AG04449 (cell line): ENCODE measurements at places on chromosomes 11 and 22.

DNA sequence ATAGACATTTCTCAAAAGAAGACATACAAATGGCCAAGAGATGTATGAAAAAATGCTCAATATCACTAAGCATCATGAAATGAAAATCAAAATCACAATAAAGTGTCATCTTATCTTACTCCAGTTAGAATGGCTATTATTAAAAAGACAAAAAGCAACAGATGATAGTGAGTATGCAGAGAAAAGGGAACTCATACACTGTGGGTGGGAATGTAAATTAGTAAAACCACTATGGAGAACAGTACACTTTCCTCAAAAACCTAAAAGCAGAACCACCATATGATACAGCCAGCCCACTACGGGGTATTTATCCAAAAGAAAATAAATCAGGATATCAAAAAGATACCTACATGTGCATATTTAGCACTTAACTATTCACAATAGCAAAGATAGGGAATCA lies 700.0 kb upstream of the ANO5 start:
- DNase-seq = no peak

DNA sequence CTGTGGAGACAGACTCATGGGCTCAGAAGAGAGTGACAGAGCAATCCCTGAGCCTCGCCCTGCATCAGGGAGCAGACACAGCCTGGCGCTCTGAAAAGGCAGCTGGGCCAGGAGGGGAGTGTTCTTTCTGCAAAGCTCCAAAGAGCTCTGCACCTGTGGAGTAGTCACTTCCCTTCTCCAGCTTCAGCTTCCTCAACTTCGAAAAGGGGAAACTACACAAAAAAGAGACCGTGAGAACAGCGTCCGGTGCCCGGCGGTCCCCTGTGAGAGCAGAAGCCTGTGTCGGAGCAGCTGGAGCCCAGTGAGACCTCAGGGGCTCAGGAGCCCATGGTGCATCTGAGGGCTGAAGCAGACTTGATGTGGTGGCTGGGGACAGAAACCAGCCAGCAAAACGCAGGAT lies 35.1 kb downstream of the TP53I11 start:
- no peak for DNase-seq

DNA sequence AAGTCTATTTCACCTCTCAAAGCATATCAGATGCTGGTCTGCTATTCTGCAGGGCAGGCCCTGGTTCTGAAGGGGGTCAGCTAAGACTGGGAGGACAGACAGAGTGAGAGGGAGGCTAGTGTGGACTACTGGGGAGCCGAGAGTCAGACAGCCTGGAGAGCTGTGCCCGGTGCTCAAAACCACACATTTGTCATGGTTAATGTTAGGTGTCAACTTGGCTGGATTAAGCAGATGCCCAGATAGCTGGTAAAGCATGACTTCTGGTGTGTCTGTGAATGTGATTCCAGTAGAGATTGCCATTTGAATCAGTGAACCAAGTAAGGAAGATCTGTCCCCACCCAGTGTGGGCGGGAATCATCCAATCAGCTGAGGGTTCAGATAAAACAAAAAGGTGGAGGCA lies 102.6 kb downstream of the SNX19 start:
- no peak for DNase-seq

- no peak for DNase-seq
These were observed 550.0 kb downstream of the MN1 start for GRCh38 chr22:27251563-27251962.

- DNase-seq = no peak
These were observed 173.3 kb downstream of the TBC1D22A start for GRCh38 chr22:46935506-46936377.

DNA sequence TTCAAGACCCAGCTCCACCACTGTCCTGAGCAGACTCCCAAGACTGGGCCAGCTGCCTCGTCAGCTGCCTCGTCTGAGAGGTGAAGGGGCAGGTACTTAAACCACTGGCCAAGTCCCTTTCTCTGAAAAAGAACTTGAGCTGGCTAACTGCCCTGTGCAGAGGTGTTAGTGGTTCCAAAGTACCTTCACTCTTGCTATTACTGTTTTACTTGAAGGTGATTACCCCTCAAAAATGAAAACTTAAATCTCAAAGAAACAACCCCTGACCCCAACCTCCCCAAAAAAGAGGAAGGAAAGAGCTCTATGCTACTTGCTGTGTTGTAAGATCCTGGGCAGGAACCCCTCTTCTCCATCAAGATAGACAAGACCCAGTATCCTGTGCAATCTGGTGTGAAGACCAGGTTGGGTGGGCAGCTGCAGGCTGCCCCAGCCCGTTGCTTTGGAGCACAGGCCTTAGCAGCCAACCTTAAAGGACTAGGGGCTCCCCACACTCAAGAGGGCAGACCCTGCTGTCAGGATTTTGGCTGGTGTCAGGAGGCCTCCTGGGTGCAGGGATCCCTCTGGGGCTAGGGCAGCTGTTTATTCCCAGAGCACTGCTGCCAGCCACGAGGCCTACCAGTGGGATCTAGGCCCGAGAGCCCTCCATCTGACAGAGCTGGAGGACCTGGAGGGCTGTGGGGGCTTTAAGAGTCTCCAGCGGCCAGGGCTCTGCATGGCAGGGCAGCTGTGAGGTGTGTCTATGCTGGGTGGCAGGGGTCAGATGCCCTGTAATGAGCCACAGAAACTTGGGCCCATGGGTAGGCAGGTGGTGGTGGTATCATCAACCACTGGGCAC lies 13.0 kb downstream of the GUCD1 start:
- DNase-seq = no peak

- no peak for DNase-seq
These were observed 159.6 kb downstream of the KIRREL3 start for GRCh38 chr11:126840975-126841374.

DNA sequence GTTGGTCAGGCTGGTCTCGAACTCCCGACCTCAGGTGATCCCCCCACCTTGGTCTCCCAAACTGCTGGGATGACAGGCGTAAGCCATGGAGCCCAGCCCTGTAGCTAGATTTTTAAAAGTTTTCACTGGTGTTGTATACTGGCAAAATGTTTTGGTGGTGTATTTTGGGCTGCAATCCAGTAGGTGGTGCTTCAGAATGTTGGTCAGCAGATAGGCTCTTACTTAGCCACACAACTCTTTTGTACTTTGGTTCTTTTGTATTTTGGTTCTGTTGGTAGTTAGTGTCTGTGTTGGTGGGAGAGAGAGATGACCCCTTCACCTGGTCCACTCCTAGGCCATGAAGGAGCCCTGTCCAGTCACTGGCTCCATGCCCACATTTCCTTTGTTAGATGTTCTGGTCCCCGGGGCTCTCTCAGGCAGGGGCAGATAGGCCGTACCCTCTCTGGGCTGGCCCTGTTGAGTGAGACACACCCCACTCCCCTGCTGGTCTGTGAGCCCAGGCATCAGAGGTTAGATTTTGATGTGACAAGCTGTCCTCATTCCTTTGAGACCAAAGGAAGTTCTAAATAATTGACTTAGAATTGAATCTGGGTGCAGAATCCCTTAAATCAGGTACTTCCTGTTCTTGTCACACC lies 123.8 kb downstream of the DDX10 start:
- no peak for DNase-seq

GRCh38 chr11:15108592-15109130 lies 6.1 kb upstream of the INSC start:
- no peak for DNase-seq

GRCh38 chr11:119482521-119483011 lies 59.6 kb upstream of the THY1 start:
- DNase-seq = no peak

DNA sequence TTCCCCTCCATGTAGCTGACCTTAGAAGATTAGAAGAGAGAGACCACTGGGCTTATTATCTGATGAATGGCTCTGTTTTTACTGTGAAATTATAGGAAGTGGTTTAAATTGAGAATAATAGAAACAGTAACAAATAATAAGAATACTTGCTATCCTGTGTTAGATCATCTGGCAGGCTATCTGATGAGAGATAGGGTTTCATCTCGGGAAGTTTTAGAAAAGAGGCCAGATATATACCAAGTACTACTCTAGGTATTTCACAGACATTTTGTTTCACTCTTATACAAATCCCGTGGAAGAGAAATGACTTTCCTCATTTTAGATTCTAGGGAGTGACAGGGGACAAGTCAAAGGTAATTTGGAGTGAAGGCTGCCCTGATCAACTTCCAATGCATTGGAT lies 198.4 kb downstream of the MAML2 start:
- no peak for DNase-seq

GRCh38 chr11:3086114-3086513 lies 28.9 kb upstream of the CARS1 start:
- no peak for DNase-seq

- DNase-seq = no peak
These were observed 912 bp downstream of the PTPRCAP start for GRCh38 chr11:67436459-67437081.

GRCh38 chr11:123483466-123483865 lies 53.4 kb downstream of the GRAMD1B start:
- no peak for DNase-seq

DNA sequence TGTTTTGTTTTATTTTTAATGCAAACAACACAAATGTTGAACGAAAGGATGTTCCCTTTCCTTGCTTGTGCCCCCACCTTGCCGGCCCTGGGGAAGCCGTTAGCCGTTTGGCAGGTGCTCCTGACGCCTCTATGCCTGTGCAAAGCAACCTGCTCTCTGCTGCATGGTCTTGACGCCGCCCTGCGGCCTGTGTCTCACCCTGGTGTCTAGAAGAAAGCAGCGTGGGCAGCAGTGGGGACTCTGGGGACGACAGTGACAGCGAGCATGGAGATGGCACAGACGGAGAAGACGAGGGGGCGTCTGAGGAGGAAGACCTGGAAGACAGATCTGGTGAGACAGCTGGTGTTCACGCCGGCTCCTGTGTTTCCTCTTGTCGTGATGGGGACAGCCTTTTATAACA lies 5.5 kb downstream of the PHRF1 start:
- no peak for DNase-seq

DNA sequence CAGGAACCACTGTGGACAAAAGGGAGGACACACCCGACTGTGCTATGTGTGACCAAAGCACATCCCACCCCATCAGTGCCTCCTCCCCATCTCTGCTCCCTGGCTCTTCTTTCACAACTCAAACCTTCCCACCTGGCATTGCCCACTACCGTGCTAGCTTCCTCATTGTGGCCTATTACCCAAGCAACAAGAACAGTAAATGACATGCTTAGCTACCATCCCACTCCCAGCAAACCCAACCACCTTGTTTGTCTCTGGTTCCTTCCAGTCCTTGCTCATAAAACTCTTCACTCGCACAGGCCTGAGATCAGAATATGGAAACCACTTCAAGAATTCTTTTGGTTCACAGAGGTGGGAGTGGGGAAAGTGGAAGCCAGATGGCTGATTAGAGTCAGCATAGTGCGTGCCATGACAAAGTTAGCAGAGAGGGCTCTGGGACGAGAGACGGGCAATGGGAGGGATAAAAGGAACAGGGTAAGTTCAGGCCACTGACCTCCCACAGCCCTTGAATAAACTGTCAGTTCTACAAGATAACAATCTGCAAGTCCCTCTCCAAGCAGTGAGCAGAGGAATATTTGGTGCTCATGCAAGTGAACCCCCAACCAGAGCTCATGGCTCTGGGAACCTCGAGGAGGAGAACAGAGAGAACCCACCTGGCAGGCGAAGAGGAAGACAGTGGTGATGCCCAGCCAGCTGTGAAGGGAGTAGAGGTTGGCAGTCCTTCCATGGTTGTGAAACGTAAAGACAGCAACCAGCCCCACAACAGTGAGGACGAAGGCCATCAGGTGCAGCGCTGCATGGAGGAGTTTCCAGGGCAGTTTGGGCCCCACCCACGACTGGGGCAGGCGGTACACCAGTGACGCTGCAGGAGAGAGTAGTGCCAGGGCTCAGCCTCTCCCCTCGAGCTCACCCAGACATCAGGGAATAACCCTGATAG lies 8.3 kb downstream of the CYB561A3 start:
- no peak for DNase-seq

DNA sequence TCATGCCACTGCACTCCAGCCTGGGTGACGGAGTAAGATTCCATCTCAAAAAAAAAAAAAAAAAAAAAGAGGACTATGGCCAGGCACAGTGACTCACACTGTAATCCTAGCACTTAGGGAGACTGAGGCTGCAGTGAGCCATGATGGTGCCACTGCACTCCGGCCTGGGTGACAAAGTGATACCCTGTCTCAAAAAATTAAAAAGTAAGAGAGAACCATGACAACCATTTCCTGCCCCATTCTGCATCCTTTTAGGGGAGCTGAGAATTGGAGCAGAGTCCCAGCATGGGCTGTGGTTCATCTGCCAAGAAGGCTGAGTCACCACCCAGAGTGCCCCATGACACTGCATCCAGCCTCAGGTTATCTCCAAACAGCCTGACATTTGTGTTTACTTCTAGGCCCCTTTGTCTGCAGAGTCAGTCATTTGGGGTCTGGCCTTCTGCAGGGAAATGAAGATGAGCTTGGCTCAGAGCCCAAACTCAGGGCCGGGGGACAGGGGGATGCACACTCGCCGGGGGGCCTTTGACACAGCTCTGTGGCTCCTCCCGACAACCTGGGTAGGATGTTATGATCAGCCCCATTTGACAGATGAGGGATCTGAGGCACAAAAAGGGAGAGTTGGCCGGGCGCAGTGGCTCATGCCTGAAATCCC lies 4.7 kb downstream of the CSDC2 start:
- DNase-seq = no peak

DNA sequence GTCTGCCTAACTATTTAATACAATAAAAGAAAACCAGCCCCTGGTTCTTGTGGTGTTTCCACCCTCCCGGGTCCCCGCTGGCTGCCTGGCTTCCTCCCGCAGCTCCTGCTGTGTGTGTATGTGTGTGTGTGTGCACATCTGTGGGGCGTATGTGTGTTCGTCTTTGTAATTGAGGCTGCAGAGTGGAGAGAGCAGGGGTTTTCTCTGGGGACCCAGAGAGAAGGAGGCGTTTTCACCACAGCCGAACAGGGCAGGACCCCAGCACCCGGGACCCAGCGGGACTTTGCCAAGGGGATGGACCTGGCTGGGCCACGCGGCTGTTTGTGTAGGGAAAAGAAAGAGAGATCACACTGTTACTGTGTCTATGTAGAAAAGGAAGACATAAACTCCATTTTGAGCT lies 42.7 kb downstream of the IGLL1 start:
- no peak for DNase-seq

GRCh38 chr11:116950210-116950609 lies 112.8 kb upstream of the APOA1 start:
- DNase-seq = no peak

GRCh38 chr11:62015615-62016014 lies 48.2 kb upstream of the FTH1 start:
- no peak for DNase-seq

GRCh38 chr11:83249445-83249844 lies 36.7 kb downstream of the CCDC90B start:
- DNase-seq = no peak

DNA sequence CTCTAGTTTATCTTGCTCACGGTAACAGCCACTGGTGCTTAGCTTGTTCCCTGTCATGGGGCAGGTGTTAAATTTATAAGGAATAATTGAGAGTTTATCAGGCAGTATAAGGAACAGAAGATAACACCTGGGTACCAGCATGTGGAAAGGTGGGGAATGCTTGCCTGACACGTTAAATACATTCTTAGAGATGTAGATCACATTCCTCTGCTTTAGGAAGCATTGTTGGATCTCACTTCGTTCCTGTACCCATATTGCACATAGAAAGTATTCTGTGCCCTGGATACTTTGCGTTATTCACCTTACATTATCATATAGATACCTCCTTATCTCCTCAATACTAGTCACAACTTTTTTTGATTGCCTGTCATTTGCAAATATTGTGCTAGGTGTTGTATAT lies 114.7 kb downstream of the UVRAG start:
- no peak for DNase-seq

- DNase-seq = no peak
These were observed 21.9 kb upstream of the QSER1 start for GRCh38 chr11:32870676-32871075.

- no peak for DNase-seq
These were observed 6.9 kb downstream of the TST start for GRCh38 chr22:37012262-37012904.

- no peak for DNase-seq
These were observed 48.6 kb upstream of the LMO2 start for GRCh38 chr11:33940538-33940815.
